ENCODE measurements at places on chromosomes 16 and 17.
A peak's percentile ranks its signal among the peaks of the same experiment; 100 is the strongest.

DNA sequence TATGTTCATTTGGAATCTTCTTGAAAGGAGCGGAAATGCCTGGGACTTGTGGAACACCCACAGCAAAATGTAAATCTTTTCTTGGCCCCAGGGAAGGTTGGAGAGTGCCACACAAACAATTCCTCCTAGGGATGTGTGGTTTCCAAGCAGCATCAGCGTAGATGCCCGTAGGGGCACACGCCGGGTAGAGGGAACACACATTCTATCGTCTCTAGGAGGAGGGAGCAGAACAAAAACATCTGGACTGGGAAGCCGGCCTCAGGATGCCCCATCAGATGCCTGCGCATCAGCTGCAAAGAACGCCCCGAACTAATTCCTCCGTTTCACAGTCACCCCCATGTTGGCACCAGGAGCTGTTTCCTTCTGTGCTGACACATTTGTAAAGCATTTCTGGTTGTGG, 357.9 kb upstream of the ZFHX3 start:
- DNase-seq: no peak

- DNase-seq: no peak
These were observed 207.7 kb downstream of the HS3ST3A1 start for GRCh38 chr17:13393841-13394710.

DNA sequence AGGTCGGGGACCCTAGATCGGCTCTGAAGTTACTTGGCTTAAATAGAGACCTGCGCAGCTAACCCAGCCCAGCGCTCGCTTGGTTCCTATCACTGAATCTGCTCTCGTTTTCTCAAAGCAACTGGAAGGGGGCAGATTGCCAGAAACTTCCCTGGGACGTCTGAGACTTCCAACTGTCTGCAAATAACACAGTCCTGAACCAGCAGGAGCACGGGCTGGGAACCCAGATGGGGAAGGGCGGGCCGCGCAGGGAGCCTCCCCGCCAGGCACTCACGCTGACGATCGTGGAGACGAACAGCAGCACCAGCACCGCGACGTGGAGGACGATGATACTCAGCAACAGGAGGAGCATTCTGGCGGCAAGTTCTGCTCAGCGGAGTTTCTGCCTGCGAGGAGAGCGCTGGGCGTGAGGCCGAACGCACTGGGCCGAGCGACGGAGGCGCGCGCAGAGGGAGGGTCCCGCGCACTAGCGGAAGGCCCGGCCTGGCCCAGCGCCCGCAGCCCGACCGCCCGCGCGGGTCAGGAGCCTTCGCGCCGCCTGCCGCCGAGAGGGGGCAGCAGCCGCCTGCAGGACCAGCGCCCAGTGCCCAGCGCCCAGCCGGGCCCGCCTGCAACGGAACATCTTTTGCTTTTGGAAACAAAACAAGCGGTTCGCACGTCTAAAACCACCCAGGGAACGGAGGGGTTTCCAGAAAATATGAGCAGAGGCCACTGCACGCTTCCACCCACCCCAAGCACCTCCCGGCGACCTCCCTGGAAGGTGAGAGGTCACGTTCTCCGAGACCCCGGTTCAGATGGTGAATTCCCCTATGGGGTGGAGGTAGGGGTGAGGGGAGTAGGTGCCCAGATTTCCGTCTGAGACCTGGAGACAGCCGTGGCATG, 4.5 kb downstream of the PMP22 start:
- DNase-seq: peak; percentile 86

DNA sequence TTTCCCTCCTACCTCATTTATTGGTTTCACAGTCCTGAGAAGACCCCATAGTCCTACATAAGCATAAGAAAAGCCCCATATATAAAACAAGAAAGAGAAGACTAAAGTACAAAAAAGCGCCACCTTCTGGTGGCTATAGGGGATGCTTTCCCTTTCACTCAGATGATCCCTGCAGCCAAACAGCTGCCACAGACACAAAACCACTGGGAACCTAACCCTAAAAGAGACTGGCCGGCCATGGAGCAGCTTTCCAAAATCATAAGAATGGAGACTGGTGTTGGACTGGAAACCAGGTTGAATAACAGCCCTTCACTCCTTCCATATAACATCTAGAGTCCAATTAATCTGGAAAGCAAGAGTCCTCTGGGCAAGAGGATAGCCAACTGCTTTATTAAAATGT, 11.4 kb downstream of the DYNC1LI2 start:
- peak; percentile 67 for DNase-seq

DNA sequence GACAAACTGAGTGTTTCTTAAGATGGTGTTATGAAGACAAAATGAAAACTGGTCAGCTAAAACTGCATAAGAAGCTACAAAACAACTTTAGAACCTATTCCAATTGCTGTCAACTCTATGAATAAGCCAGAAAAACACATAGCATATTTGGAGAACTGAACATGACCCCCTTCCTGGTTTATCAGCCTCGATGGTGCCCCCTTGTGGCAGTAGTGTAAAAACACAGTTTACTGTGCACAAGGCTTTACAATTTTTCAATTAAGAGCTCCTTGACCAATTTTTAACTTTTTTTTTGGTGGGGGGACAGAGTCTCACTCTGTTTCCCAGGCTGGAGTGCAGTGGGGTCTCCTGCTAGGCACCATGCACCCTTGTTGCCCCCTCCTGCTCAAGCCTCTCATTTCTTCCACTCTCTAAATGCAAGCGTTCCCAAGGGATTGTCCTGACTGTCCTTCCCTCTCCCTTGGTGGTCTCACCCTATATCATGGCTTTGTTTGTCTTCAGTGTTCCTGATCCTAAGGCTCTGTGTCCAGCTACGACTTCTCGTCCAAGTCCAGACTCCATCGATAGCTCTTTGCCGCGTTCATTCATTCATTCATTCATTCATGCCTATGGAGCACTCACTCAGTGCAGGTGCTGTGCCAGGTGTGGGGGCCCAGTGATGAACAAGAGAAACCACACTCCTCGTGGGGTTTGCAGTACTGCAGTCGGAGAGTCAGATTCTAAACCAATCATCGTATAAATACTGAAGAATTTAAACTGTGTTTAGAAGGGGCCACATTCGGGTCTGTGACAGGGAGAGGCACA, 7.5 kb downstream of the EIF1 start:
- DNase-seq: peak; percentile 83

DNA sequence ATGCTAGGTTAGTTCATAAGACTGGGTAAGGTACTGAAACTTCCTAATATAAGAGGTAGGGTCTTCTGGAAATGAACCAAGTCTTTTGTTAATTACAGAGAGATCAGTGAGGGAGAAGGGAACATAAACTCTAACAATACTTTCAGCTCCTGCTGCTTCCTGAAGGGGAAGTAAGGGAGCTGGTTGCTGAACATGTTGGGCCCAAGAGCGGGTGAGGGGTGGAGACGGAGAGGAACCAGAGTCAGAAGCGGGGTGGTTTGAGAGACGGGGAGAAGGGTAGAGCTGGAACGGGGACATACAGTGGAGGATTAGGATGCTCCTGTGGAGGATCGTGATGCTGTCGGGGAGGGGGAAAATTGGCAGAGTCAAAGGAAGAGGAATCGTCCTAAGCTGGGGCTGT, 11.5 kb upstream of the ZNF747 start:
- DNase-seq: no peak

GRCh38 chr16:1491327-1491726, 1.8 kb upstream of the TELO2 start:
- DNase-seq: no peak

DNA sequence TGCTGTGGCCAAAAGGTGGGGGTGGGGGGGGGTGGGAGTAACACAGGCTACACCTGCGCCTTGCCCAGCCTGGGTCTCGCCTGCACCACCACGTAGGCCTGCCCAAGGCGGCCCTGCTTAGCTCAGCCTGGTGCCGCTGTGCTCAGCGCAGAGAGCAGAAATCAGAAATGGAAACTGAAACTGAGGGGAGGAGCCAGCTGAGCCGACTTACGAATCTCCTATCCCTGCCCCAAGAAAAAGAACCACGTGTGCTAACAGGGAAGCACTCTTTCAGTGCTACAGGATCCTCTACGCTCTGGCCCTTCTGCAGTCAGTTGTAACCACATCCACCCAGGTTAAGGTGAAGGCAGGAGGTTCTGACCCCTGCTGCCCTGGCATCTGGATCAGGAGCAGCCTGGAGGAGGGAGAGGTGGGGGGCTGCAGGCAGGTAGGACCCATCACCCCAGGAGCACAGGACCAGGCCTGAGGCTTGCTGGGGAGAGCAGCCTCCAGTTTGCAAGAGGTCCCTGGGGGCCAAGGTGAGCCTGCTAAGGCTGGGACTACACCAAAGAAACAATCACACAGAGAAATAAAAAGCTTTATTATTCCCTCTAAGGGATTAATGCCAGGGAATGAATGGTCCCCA, at the start of gene DHX58:
Gene DHX58, minus strand, starts transcription at position 163 of the 625 bp plus-strand sequence. CDS start 822 bp downstream, outside the sequence.
- peak; percentile 84 for DNase-seq

- no peak for DNase-seq
These were observed 6.5 kb downstream of the ZNF629 start for GRCh38 chr16:30780549-30780948.

GRCh38 chr16:77111056-77111565, 79.9 kb upstream of the MON1B start:
- no peak for DNase-seq

- DNase-seq: no peak
These were observed 39.2 kb downstream of the CEP112 start for GRCh38 chr17:66152756-66153155.

DNA sequence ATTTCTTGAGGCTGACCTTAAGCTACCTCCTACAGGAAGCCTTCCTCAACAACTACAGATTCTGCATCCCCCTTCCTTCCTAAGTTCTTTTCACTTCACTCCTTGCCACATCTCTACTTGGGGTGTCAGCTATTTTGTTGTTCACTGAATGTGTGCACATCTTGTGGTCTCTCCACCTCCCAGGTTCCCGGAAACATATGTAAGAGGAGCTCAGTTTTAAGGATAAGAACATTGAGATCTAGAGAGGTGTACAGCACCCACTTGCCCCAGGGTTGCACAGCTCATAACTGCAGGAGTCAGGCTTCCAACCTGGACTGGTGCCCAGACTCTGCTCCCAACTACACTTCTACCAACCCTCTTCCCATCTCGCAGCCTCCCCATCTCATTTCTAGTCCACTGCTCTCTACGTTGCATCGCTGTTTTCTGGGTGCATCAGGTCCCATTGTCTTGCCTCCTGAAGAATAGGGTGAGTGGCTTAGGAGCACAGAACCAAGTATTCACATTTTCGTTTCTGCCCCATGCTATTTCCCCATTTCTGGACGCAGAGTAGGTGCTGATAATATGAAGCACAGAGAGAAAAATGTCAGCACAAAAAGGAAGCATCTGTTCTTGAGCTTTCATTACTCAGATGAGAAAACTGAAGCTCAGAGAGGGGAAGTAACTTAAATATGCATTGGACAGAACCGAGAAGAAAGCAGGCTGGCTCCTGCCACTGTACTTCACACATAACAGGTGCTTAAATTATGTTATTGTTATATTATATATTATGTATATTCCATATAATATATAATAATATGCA, 292.0 kb upstream of the CCL2 start:
- no peak for DNase-seq

- peak; percentile 68 for DNase-seq
These were observed 65.9 kb downstream of the EMP2 start for GRCh38 chr16:10514369-10515055.

DNA sequence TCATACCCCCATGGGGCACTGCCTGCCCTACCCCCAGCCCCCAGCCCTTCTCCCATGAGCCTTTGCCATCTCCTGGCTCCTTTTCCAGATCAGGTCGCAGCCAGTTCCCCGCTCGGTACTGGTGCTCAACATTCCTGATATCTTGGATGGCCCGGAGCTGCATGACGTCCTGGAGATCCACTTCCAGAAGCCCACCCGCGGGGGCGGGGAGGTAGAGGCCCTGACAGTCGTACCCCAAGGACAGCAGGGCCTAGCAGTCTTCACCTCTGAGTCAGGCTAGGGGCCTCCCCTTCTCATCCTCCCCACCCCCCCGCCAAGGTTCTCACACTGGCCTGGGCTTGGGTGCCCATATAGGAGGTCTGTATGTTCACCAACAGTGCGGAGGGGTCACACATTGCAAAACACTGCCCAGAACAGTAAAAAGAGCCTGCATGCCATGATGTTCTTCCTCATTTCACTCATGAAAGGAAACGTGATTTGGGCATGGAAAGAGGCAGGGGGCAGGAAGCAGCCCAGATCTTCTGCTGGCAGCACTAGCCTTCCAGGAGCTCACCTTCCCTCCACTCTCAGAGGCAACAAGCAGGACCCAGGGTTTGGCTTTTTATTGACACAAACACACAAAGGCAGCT, 7.5 kb downstream of the IFI35 start:
- DNase-seq: no peak
